ENCODE measurements at places on chromosomes 5 and 9. TPM values are rescaled to one million over a fixed set of nuclear protein-coding genes. Genes with fewer than 3 reads are reported as not detected.

The TMCO6 gene
- total RNA-seq, result 27.4 TPM

The TNFSF8 gene
- total RNA-seq, result not detected

The NUTM2G gene
- not detected for total RNA-seq

The ZNF462 gene
- total RNA-seq, result 195 TPM

Data from neural crest cell (in vitro differentiated cells).